ENCODE measurements at places on chromosomes 6 and 20.

- DNase-seq: no peak
Measured at GRCh38 chr20:20366551-20366875, 1.4 kb upstream of the INSM1 start.

DNA sequence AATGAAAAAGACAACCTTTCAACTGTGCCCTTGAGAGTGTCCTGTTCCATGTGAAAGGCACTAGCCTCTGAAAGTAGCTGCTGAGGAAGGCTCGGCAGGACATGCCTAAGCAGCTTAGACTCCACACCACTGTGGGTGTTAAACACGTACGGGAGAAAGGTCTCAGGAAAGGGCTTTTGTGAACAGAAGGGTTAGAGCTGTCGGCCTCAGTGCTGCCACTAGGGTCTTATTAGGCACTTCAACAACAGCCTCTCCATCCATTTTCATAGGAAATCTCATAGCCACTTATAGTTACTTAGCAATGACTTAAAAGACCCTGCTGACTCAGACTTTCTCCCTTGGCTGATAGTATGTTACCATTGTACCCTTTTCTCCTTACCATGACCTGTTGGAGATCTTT, 662.8 kb downstream of the TBC1D32 start:
- DNase-seq: no peak

GRCh38 chr20:23596579-23597250, 9.0 kb downstream of the CST9 start:
- DNase-seq: peak; percentile 77

DNA sequence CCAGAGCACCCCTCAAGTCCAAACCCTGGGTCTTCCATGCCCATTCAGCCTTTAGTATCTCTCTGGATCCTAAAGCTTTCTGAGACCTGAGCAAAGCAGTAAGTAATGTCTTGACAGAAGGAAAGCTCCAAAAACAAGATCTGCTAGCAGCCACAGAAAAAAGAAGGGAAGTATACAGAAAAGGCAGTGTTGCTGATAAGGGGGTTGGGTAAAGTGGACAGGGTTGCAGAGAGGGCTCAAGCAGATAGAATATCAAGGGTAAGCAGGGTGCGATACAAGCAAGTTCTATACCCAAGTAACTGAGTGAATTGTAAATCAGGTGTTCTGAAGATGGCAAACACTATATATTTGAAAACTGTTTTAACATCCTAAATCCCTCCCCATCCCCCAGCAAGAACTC, 113.4 kb upstream of the CARMIL1 start:
- DNase-seq: no peak

- no peak for DNase-seq
Measured at GRCh38 chr6:119493980-119494379, 144.4 kb upstream of the MAN1A1 start.

GRCh38 chr6:152879681-152880080, 103.2 kb downstream of the FBXO5 start:
- DNase-seq: no peak

DNA sequence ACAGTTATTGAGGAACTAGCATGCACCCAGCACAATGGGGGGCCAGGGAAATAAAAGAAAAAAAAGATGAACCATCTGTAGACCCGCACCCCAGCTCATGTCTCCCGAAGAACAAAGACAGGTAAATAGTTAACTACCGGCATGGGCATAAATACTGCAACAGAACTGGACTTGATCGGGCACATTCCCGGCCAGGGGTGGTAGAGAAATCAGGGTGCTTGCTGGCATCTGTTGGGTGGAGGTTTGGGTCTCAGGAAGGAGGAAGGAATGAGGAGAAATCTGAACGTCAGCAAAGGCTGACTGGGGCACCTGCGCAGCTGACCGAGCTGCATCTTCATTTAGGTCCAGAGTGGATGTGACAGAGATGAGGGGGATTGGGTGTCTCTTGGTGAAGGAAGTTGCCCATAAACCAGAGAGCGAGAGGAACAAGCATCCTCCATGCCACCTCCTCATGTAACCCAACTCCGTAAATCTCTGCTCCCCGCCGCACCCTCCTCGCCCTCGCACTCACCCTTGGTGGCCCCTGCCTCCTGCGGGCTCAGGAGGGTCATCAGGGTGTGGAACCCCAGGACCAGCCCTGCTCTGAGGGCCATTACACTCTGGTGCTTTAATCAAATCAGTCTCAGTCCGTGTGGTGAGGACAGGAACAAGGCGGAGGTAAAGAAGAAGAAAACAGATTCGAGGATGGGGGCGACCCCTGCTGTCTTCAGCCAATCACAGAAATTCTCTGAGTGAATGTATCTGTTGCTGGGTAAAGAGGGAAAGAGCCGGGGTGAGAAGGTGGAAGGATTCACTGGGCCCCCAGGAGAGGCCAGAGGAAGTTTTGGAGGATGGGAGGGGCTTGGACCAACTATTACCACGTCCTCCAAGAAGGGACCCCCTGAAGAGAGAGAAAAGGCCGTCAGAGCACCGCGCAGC, at the start of gene HLA-DOA:
TSS of gene HLA-DOA (minus strand) at position 648 of the 918 bp plus-strand sequence.
- DNase-seq: peak; percentile 20

DNA sequence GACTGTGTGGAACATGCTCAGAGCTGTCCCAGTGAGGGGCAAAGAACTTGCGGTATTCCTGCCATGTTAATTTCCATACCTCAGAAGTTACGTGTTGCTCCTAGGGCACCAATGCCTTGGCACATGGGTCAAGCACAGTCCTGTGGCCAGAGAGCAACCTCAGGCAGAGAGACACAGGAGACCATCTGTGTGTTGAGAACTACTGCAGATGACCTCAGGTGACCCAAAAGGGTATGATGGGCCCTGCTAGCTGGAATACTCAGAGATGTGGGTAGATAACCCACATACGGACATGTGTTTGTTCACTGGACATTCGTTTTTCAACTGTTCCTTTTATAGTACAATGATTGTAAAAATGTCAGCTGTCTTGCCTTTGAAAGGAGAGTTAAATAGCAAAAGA, 71.5 kb upstream of the BMP2 start:
- DNase-seq: no peak

- DNase-seq: no peak
Measured at GRCh38 chr6:166439366-166440091, 56.8 kb upstream of the MPC1 start.

GRCh38 chr6:33416386-33417127, 1.4 kb downstream of the CUTA start:
- DNase-seq: no peak

DNA sequence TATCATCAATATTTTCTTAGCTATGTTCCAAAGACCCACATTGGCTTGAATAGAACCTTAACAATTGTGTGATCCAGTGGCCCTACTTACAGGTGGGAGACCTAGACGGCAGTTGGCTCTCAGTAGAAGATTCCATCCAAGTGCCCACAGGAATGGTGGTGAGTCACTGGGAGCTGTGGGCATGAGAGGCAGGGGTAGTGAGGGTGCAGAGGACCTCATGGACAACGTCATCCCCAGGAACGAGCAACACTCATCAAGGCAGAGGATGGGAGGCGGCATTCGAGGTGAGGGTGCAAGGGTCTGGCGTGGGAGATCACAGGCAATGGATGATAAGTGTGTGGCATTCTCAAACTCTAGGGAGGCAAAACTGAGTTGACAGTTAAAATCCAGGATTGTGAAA, 17.5 kb upstream of the SPO11 start:
- no peak for DNase-seq

DNA sequence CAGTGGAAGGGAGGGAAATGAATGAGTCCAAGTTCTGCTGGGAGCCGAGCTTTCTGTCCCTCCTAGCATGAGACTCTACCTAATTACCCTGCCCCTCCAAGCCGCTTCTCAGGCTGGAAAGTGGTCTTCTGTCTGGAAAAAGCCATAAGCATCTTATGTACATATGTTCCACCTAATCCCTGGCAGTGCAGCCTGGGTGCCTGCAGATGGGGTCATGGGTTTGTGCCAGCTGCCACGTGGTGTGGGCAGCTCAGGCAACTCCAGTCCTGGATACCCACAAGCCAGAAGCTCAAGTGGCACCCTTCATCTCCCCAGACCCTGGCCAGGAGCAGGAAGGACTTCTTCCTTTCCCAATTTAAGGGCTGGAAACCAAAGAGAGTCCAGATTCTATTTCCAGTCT, 253.1 kb downstream of the LY86 start:
- no peak for DNase-seq

DNA sequence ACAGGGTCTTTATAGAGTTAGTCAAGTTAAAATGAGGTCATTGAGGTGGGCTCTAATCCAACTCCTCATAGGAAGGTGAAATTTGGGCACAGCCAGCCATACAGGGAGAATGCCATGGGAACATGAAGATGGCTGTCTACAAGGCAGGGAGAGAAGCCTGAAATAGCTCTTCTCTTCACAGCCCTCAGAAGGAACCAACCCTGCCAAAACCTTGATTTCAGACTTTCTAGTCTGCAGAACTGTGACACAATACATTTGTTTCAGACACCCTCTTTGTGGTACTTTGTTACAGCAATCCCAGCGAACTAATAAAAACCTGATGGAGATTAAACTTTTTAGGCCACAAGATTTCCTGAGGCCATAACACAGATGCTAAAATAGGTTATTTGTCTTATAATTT, 43.1 kb upstream of the HECA start:
- DNase-seq: no peak

DNA sequence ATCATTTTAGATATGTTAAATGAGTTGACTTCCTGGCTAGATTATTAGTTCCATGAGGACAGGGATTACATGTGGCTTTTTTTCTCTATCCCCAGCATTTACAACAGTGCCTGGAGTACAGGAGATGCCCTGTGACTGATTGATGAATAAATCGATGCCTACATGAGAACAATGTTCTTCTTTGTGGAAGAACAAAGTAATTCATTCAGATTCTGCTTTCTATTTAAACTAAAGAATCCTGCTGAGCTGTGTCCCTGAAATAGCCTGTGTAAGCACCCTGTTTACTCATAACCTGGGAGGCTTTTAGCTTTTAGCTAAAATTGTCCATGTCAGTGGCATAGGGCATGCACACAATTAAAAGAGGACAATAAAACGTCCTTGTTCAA, 125.1 kb upstream of the BTBD3 start:
- DNase-seq: no peak

- peak; percentile 88 for DNase-seq
Measured at GRCh38 chr6:134421501-134421900, 103.6 kb upstream of the SGK1 start.

- no peak for DNase-seq
Measured at GRCh38 chr6:3392930-3393835, 63.7 kb downstream of the SLC22A23 start.

GRCh38 chr6:155313602-155314091, 637 bp downstream of the TFB1M start:
- DNase-seq: peak; percentile 25

DNA sequence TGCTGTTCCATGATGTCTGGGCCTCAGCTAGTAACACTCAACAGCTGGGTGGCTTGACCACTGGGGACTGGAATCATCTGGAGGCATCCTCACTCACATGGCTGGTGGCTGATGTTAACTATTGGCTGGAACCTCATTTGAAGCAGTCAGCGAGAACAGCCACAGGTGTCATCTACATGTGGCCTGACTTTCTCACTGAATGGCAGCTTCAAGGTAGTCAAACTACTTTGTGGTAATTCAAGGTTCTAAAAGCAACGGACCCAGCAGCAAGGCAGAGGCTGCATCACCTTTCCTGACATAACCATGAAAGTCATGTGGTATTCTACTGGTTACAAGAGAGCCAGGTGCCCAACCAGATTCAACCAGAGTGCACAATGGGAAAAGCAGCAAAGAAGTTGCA, 115.9 kb upstream of the DST start:
- no peak for DNase-seq

GRCh38 chr20:35093267-35093884, 769 bp upstream of the TRPC4AP start:
- peak; percentile 84 for DNase-seq

GRCh38 chr6:142013875-142014495, 118.7 kb upstream of the GJE1 start:
- no peak for DNase-seq

- no peak for DNase-seq
Measured at GRCh38 chr6:142412241-142412640, 110.4 kb downstream of the ADGRG6 start.

DNA sequence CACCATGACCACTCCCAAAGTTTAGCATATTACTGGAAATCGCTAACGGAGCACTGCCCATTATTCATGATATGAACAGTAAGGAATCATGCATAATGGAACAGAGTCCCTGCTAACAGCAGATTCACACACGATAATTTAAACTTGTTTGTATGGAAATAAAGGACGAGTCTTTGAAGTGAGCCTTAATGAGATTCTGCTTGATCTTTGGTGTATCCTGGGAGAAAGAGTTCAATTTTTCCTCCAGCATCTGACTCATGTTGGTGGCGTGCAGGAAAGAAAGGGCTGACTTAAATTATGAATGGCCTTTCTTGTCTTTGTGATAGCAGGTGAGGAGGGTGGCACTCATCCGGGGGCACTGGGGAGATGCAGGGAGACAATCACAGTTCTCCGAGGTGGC, 194.6 kb downstream of the ZNF217 start:
- DNase-seq: no peak

- DNase-seq: no peak
Measured at GRCh38 chr6:47567586-47567985, 90.0 kb downstream of the CD2AP start.

- peak; percentile 52 for DNase-seq
Measured at GRCh38 chr20:63567386-63568169, 6.5 kb downstream of the HELZ2 start.

GRCh38 chr6:99073223-99073622, 125.5 kb upstream of the FBXL4 start:
- DNase-seq: no peak

GRCh38 chr20:44171775-44172571, 15.0 kb downstream of the JPH2 start:
- no peak for DNase-seq

- DNase-seq: no peak
Measured at GRCh38 chr6:41399424-41399823, 64.0 kb downstream of the NCR2 start.

GRCh38 chr6:2560917-2561698, 189.6 kb downstream of the MYLK4 start:
- DNase-seq: no peak

- DNase-seq: no peak
Measured at GRCh38 chr6:98308564-98308963, 525.8 kb upstream of the POU3F2 start.

DNA sequence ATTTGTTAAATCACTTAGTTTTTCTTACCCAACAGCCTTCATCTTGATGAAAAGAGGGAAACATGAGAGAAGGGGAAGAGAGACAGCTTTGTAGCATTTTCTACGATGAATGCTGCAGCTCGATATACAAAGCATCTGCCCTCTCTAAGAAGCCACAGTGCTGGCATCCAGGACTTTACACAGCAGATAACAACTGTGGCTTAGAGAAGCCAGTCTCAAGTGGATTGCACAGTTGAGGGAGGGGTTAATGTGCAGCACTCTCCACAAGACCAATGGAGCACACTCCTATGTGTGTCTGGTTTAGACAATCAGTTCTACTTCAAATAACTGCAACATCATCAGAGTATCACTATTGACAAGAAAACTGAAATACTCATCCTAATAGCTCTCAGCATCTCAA, 5.8 kb downstream of the C6orf120 start:
- peak; percentile 29 for DNase-seq

Measured in amniotic epithelial cell (primary cell).